ENCODE measurements at places on chromosomes 11 and 22. TPM values are rescaled to one million over a fixed set of nuclear protein-coding genes. Genes with fewer than 3 reads are reported as not detected.

Gene TBX10
- not detected for total RNA-seq

Gene CDC42EP1
- total RNA-seq, result 149 TPM

Gene LINC01488
- total RNA-seq, result not detected

Gene HBE1
- not detected for total RNA-seq

Gene EMID1
- 1.3 TPM for total RNA-seq

Gene PAX6
- total RNA-seq, result not detected

Gene BDNF
- 6.5 TPM for total RNA-seq

Gene FAM180B
- not detected for total RNA-seq

Gene TXN2
- total RNA-seq, result 71.2 TPM

Gene FDXACB1
- total RNA-seq, result 3.0 TPM

Gene CEND1
- total RNA-seq, result not detected

Gene SCO2
- total RNA-seq, result 0.33 TPM

Gene POTEH
- not detected for total RNA-seq

Gene APOBEC3H
- not detected for total RNA-seq

Gene ART1
- total RNA-seq, result not detected

Gene RRP8
- total RNA-seq, result 6.7 TPM

Gene C11orf71
- 5.5 TPM for total RNA-seq

Gene AGBL2
- total RNA-seq, result 2.8 TPM

Gene OR52E8
- total RNA-seq, result not detected

Gene CDCA5
- 2.8 TPM for total RNA-seq

Gene VWCE
- total RNA-seq, result 2.2 TPM

Gene IGLL1
- not detected for total RNA-seq

Gene KRTAP5-2
- total RNA-seq, result not detected

Gene CCDC87
- total RNA-seq, result 0.76 TPM

Gene TRIM29
- total RNA-seq, result 0.16 TPM

Gene C1QTNF5
- 8.5 TPM for total RNA-seq

Gene CST6
- total RNA-seq, result 2.4 TPM

Gene ELFN2
- total RNA-seq, result 9.0 TPM

Gene PARVG
- under 0.01 TPM for total RNA-seq

Gene OSBPL5
- total RNA-seq, result 28.4 TPM

Gene MAPK8IP2
- 1.0 TPM for total RNA-seq

Gene ZDHHC24
- total RNA-seq, result 32.3 TPM

Gene GDPD4
- total RNA-seq, result not detected

Gene COMMD9
- total RNA-seq, result 61.9 TPM

Gene RTN4R
- 13.0 TPM for total RNA-seq

Gene ANO1
- total RNA-seq, result under 0.01 TPM

Gene OR8G5
- not detected for total RNA-seq

Gene GAB4
- not detected for total RNA-seq

Gene ANO3
- total RNA-seq, result 0.13 TPM

Gene APOBEC3B
- total RNA-seq, result 32.9 TPM

Gene SMTNL1
- total RNA-seq, result not detected

Gene P2RX6
- 0.16 TPM for total RNA-seq

Gene PELI3
- total RNA-seq, result 9.9 TPM

Gene GLB1L3
- total RNA-seq, result 0.16 TPM

Gene OR51B5
- total RNA-seq, result not detected

Gene NUDT22
- total RNA-seq, result 83.3 TPM

Gene KIAA1671
- total RNA-seq, result 20.0 TPM
